Osteocyte (in vitro differentiated cells): ENCODE measurements at places on chromosomes 3 and 15. TPM values are rescaled to one million over a fixed set of nuclear protein-coding genes. Genes with fewer than 3 reads are reported as not detected.

DNA sequence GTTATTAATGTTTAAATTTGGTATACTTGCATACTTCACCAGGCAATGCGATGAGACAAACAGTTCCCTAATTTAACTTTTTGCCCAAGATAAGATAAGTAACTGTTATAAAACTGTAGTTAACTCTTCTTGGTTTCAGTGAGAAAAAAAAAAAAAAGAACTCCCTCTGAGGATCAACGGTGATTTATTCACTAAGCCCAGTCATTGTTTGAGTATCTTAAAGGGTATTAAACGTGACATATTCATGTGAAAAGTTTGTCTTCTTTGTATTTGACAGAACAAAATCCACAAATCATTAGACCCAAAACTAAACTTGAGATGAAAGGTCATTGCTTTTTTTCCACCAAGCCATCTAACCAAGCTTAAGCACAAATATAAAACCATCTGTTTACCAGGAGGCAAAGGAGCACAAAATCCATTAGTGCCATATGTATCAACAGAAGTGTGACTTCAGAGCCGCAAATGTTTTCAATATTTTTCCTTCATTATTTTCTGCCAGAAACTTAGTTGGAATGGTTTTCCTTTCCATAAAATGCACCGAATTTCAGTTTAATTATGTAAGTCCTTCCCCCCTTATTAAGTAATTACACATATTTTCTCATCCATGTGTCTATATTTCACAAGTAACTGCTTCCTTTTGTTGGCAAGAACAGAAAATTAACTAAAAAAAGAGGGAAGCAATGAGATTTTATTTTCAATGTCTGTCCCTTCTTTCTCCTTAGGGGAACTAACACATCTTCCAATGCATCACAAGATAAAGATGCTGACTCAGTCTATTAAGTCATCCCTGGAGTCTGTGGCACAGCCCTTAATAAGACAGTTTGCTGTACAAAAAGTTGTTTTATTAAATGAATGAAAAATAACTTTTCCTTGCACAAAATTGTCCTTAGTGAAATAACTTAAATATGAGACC is 92.2 kb upstream of the RAP2B start:
- H3K36me3 ChIP-seq, result no peaks in the 10 kb centered on the region
- no peak overlapping the region for H3K27ac ChIP-seq
- DNase-seq, result no peak
- H3K4me3 ChIP-seq, result no peak overlapping the region

GRCh38 chr3:49469037-49469935 is 781 bp upstream of the DAG1 start:
- peak; percentile 92 for DNase-seq
- no peaks in the 10 kb centered on the region for H3K36me3 ChIP-seq
- peak overlapping the region; percentile 84 for H3K4me3 ChIP-seq

DNA sequence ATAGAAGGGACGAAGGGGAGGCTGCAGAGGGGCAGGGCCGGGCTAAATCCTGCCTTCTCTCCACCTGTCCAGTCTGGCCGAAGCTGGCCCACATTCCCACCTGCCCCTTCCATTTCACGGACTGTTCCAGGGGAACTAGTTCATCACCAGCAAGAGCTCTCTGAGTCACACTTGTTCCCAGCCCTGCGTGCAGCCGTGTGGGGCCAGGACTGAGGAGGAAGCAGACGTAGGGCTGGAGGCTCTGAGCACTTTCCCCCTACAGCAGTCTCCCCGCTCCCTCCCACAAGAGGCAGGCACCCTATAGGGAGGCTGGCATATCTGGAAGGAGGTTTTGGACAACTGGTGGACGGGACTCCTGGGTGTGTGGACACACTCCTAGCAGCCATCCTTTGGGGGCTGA is 3.0 kb downstream of the ITIH4 start:
- no peak overlapping the region for H3K27ac ChIP-seq
- DNase-seq, result no peak
- no peaks in the 10 kb centered on the region for H3K36me3 ChIP-seq
- H3K4me1 ChIP-seq, result peaks cover 29% of the 10 kb centered on the region
- H3K4me3 ChIP-seq, result no peak overlapping the region

DNA sequence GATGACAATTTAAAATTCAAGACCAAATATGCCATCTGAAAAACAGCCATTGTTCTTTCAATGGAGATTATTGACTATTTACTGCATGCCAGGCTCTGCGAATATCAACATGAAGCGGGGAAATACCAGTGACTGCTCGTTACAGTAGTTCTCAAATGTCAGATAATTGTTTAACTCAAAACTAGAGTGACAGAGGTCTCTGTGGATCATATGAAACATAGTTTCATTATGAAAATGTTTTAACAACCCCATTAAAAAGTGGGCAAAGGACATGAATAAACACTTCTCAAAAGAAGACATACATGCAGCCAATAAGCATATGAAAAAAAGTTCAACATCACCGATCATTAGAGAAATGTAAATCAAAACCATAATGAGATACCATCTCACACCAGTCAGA is 50.0 kb upstream of the GPR149 start:
- no peaks in the 10 kb centered on the region for H3K27me3 ChIP-seq
- no peak overlapping the region for H3K4me3 ChIP-seq
- no peak for DNase-seq
- no peak overlapping the region for H3K27ac ChIP-seq

DNA sequence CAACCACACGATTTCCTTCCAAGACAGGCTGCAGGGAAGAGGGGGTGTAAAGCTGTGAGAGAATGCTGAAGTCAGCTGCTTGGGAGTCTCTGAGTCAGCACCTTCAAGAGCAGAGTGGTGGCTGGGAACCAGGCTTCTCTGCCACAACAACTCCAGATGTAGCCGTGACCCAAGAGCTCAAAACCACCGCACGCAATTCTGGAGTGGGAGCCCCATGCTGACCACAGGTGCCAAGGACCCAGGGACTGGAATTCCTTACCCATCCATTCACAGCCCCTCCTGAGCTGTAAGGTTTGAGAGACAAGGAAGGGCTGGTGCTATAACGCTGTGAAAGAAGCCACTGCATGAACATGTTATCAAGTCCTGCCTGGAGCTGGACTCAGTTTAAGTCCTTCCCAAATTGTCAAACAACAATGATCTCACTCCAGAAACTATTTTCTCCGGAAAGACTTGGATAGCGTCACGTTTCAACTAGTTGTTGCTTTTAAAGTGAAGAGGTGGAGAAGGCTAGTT is 61.4 kb downstream of the UMPS start:
- H3K27ac ChIP-seq, result peak overlapping the region; percentile 97
- H3K27me3 ChIP-seq, result no peaks in the 10 kb centered on the region
- H3K36me3 ChIP-seq, result peaks cover 27% of the 10 kb centered on the region
- peak overlapping the region; percentile 33 for H3K4me3 ChIP-seq

GRCh38 chr15:69729167-69729748 is 276.6 kb downstream of the RPLP1 start:
- peaks cover 70% of the 10 kb centered on the region for H3K27me3 ChIP-seq
- no peak overlapping the region for H3K4me3 ChIP-seq
- H3K36me3 ChIP-seq, result no peaks in the 10 kb centered on the region
- H3K4me1 ChIP-seq, result no peaks in the 10 kb centered on the region

GRCh38 chr3:47961815-47962606 is 54.2 kb downstream of the MAP4 start:
- H3K27ac ChIP-seq, result peak overlapping the region; percentile 75
- H3K4me3 ChIP-seq, result no peak overlapping the region
- peaks cover 26% of the 10 kb centered on the region for H3K4me1 ChIP-seq
- peaks cover 25% of the 10 kb centered on the region for H3K36me3 ChIP-seq

GRCh38 chr15:26157081-26157480 is 294.0 kb upstream of the ATP10A start:
- peaks cover 7% of the 10 kb centered on the region for H3K27me3 ChIP-seq
- H3K4me1 ChIP-seq, result no peaks in the 10 kb centered on the region

GRCh38 chr3:151660885-151661284 is 72.8 kb upstream of the AADACL2 start:
- DNase-seq, result no peak
- H3K36me3 ChIP-seq, result no peaks in the 10 kb centered on the region
- no peak overlapping the region for H3K4me3 ChIP-seq
- no peak overlapping the region for H3K27ac ChIP-seq
- no peaks in the 10 kb centered on the region for H3K27me3 ChIP-seq

- H3K27me3 ChIP-seq, result peaks cover 15% of the 10 kb centered on the region
- H3K36me3 ChIP-seq, result no peaks in the 10 kb centered on the region
- no peak overlapping the region for H3K27ac ChIP-seq
- H3K4me3 ChIP-seq, result no peak overlapping the region
- peaks cover 13% of the 10 kb centered on the region for H3K4me1 ChIP-seq
Measured at GRCh38 chr3:94522488-94522887, 459.6 kb downstream of the NSUN3 start.

GRCh38 chr15:62325597-62325996 is 160.5 kb upstream of the C2CD4B start:
- peaks cover 2% of the 10 kb centered on the region for H3K4me1 ChIP-seq
- no peak overlapping the region for H3K27ac ChIP-seq
- no peaks in the 10 kb centered on the region for H3K36me3 ChIP-seq

DNA sequence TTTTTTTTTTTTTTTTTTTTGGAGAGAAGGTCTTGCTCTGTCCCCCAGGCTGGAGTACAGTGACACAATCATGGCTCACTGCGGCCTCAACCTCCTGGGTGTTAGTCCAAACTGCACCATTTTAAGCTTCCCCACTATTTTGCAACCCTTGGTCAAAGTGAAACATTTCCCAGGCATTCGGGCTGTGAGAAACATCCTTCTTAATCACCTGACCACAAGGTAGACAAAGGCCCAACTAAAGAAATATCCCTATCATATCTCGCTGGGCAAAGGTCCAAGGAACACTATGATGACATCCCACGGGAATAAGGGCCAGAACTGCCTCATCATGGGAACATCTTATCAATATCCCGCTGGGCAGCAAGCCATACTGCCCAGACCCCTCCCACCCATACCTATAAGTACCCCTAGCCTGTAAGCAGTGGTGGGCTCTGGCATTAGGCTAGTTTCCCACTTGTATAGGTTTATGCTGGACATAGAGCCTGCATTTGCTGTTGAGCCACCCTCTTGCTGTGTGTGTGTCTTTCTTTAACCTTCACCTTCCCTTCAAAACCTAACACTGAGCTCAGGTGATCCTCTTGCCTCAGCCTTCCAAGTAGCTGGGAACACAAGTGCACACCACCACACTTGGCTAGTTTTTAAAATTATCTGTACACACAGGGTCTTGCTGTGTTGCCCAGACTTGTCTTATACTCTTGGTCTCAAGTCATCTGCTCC is 95.2 kb downstream of the SEMA5B start:
- no peak for DNase-seq
- no peaks in the 10 kb centered on the region for H3K36me3 ChIP-seq
- no peak overlapping the region for H3K4me3 ChIP-seq
- H3K27me3 ChIP-seq, result peaks cover 72% of the 10 kb centered on the region
- H3K27ac ChIP-seq, result no peak overlapping the region

- DNase-seq, result no peak
- no peaks in the 10 kb centered on the region for H3K36me3 ChIP-seq
- no peak overlapping the region for H3K4me3 ChIP-seq
- no peak overlapping the region for H3K27ac ChIP-seq
- H3K4me1 ChIP-seq, result no peaks in the 10 kb centered on the region
Measured at GRCh38 chr15:95439922-95440376, 890.6 kb upstream of the NR2F2 start.

The IGSF10 gene
- total RNA-seq, result 1.2 and 1.4 TPM in 2 replicates

The ZNF774 gene
- 1.6 and 3.1 TPM in 2 replicates for total RNA-seq

The KLHL40 gene
- not detected in 2 replicates for total RNA-seq

The FBLN2 gene
- 215 and 251 TPM in 2 replicates for total RNA-seq

The CPLX3 gene
- not detected in 2 replicates for total RNA-seq
